ENCODE measurements at places on chromosomes 3 and 15. TPM values are rescaled to one million over a fixed set of nuclear protein-coding genes. Genes with fewer than 3 reads are reported as not detected.

DNA sequence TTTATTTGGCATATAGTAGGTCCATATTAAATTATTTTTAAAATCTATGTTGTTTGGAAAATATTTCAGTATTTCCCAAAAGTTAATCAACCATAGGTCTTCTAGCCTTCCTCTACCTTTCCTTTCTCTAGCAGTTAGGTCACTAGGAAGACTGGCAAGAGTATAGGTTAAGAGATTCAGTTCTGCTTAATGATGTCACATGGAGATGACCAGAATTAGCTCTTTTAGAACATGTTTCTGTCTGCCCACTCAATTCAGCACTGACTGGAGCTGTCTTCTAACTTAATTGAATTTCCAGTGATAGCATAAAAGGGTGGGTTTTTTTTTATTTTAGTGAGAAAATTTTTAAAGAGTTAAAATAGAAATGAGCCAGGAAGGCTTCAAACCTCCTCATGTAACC is 23.8 kb upstream of the ZBED2 start:
- no peak for DNase-seq

- no peak for DNase-seq
Observed at GRCh38 chr3:135271177-135272025, 476.3 kb downstream of the EPHB1 start.

DNA sequence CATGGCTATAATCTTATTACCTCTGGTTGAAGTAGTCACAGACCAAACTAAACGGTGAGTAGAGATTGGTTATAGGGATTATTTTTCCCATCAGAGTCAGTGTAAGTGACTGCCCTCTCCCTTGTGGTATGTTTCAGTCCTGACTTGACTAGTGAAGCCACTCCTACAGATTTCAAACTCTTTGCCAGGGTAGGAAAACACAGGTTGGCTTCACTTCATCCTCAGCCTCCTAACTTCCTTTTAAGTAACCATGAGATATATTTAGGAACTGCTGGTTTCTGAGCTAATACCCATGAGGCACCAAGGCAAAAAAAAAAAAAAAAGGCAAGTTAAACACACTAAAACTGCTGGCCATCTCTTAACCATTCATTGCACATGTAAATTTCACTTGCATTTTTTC is 349.2 kb upstream of the MCTP2 start:
- DNase-seq: no peak

DNA sequence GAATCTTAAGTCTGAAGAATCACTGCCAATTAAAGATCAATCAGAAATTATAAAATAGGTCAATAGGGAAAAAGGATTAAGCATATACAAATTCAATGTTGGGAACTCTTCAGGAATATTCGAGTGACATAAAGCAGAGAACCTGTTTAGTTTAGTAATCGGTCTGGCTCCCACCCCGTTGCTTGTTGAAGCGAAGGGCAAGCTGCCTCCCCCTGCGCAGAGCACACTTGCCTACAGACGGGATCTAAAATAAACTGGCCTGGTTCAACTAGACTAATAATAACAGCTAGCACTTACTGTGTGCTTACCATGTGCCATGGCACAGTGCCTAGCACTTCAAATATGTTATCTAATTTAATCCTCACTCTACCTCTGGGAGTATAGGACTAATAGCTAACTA is 8.6 kb downstream of the SEMA6D start:
- no peak for DNase-seq

DNA sequence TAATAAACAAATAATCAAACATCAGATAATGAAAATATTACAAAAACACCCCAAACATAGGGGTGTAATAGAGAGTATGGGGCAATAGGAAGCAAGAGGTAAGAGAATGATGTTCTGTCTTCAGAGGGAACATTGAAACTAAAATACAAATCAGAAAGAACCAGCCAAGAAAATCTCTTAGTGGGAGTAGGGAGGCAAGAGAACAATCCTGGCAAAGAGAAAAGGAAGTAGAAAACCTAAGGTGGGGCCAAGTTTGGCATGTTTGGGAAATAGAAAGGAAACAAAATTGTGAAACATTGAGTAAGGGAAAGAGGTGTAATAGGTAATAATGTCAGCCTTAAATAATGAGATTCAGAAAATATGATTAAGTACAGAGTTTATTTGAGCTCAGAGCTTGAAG is 467.1 kb downstream of the RBMS3 start:
- DNase-seq: no peak

- DNase-seq: no peak
Observed at GRCh38 chr15:40409366-40409765, 3.8 kb downstream of the IVD start.

GRCh38 chr15:32108661-32109060 is 78.3 kb downstream of the CHRNA7 start:
- DNase-seq: no peak

- DNase-seq: no peak
Observed at GRCh38 chr3:27554706-27555105, 70.5 kb upstream of the SLC4A7 start.

GRCh38 chr3:187015903-187016638 is 85.7 kb downstream of the ST6GAL1 start:
- DNase-seq: peak; percentile 61

GRCh38 chr3:16761571-16761970 is 123.2 kb upstream of the PLCL2 start:
- DNase-seq: no peak

GRCh38 chr15:70339571-70340493 is 242.1 kb upstream of the TLE3 start:
- peak; percentile 27 for DNase-seq

DNA sequence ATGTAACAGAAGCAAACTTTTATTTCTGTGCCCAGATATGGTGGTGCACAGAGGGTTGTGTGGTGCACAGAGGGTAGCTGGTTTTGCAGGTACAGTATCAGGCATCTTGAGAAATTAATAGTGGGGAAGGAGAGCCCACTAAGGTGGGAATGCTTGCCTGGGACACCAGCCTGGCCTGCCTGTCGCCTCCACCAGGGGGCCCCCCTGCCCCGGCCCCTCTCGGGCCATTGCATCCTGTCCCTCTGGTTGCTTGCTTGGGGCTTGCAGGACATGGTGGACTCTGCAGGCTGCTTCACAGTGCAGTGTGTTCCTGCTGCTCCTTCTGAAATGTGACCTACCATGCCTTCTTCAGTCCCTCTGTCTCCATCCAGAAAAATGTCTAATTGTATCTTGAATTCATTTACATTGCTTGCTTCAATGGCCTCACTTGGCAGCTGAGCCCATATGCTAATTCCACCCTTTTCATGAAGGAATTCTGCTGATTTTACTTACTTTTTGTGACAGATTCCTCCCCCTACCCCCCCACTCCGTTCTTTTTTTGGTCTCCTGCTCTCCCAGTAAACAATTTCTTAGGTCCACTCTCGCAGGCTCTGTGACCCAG is 73.6 kb downstream of the EEFSEC start:
- DNase-seq: peak; percentile 59

DNA sequence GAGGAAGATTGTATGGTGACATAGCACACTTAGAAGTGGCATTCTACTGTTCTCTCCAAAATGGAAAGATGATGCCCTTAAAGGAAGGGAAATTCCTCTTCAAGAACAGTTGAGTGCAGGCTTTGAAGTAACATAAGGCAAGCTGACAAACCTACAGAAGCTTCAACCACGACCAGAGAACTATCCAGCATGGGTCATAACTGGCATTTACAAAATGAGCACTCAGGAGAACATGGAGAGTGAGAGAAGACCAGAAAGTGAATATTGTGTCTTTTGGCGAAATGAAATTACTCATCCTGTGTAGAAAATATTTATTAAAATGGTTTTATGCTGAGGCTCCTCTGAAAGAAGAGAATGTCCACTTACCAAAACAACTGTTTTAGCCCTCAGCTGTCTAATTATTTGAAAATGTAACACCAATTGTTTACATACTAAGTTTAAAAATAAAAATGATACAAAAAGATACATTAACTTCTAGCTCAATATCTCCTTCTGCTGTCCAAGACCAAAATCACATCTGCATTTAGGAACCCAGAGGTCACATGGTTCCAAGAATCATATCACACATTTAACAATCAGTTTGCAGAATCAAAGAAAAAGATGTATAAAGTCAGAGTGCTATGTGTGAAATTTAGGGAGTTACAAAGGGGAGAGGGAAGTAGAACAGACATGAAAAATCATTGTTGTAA is 216.9 kb downstream of the ATP8B4 start:
- no peak for DNase-seq

GRCh38 chr3:108300103-108300849 is 3.9 kb downstream of the HHLA2 start:
- no peak for DNase-seq

- DNase-seq: no peak
Observed at GRCh38 chr3:147701195-147701594, 292.0 kb downstream of the ZIC1 start.

DNA sequence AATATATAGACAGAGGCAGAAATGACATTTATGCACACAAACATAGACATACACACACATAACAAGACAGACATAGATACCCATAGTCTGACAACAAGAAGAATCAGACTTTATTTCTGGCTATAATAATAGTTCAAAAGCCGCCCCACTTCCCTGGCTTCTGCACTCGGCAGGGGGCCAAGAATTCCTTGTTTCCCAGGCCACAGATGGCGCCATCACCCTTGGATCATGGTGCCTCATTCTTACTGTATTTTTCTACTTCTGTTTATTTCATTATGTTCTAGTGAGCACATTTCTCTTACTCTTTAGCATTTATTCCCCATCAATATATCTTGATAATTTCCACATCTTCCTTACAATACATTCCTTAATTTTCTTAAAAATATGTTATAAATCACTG is 387.5 kb downstream of the NLGN1 start:
- DNase-seq: no peak

Gene RHCG
- not detected for polyA plus RNA-seq

Gene CNTN3
- polyA plus RNA-seq: 0.08 TPM

Gene SYNPR
- polyA plus RNA-seq: not detected

Gene TUSC7
- polyA plus RNA-seq: not detected

Gene GOLGA8G
- polyA plus RNA-seq: not detected

Gene BNC1
- polyA plus RNA-seq: 3.9 TPM

Gene MEIS2
- 26.2 TPM for polyA plus RNA-seq

Gene NKIRAS1
- polyA plus RNA-seq: 1.5 TPM

Gene CYP8B1
- not detected for polyA plus RNA-seq

Gene TMC3
- polyA plus RNA-seq: not detected

Gene PRRT3
- polyA plus RNA-seq: 2.0 TPM

Gene MINAR1
- 0.33 TPM for polyA plus RNA-seq

Gene SEMA3G
- 34.0 TPM for polyA plus RNA-seq

Measured in endothelial cell of umbilical vein (primary cell).